Activated T-helper 1 cell treated with anti-CD3 and anti-CD28 coated beads, Interleukin-2, amount 50 U/mL, for 16 hours (primary cell): ENCODE measurements at places on chromosomes 2 and 18.
A peak's percentile ranks its signal among the peaks of the same experiment; 100 is the strongest.

GRCh38 chr2:59974051-59974766, 579.2 kb downstream of the BCL11A start:
- no peak for DNase-seq

GRCh38 chr18:57748770-57749603, 54.1 kb downstream of the ATP8B1 start:
- no peak for DNase-seq

DNA sequence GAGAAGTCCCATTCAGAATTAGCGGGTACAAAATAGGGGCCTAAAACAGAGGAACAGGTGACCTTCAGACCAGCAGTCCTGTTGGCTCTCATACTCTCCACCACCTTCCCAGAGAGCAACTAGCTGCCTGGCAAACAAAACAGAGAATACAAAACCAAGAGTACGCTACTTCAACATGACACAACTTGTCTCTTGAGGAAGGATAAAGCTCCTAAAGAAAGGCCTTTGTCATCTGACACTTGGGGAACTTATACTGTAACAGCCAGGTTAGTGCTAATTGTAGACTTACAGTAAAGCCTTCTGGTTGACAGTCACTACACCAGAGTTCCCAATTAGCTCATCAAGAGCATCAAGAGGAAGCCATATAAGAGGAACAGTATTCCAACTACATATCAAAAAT, 282.1 kb upstream of the NT5C1B start:
- no peak for DNase-seq

DNA sequence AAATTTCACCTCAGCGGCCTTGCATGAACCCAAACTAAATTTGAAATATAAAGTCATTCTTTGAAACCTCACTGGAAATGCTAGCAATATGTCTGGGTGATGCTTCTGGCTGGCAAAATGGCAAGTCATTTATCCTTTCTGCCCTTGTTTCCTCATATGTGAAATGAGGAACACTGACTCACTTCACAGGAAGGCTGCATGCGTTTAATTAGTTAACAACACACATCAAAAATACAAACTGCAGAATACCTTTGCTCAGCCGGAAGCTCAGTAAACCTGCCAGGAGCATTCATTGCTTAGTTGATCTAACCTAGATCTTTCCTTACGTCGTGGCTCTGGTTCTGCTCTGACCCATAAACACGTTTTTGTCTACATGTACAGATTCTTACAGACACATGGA, 214.2 kb upstream of the ACVR2A start:
- no peak for DNase-seq

DNA sequence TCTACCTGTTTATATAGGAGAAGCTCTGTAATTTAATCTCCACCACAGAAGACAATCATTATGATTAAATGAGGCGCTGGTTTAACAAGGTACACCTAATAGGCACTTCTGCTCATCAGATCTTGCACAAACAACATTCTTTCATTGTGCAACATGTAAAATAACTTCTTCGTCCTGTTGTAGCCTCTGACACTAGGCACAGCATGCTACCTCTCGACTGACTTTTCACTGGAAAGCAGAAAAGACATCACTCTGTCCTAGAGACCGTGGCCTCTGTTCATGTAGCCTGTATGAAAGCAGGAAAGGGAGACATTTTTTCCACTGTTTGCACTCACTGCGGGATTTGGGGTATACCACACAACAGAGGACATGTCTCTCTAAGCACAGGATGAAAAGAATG, 316.5 kb downstream of the IRS1 start:
- DNase-seq, result no peak

DNA sequence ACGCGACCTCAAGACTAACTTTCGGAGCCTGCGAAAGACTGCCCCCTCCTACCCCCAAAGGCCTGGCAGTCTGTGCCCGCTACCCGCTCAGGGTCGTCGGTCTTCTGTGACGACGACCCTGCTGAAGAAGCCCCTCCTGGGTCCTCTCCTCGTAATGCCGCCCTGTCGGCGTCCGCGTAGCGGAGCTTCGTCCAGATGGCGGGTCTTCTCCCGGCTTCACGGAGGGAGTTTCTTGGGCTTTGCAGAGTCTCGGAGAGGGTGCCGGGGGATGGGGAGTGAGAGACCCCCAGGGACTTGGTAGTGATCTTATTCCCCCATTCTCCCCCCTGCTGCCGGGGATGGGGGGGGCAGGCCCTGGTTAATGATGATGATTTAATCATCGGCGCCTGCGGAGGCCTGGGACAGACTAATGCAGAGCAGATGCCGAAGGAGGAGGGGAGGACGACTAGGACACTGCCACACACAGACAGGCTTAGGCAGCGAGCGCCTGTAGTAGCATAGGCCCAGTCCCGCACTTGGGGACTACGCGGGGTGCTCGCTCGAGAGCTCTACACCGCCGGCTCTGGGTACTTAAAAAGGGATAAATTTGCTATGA, 528 bp upstream of the PCGF1 start:
- no peak for DNase-seq

DNA sequence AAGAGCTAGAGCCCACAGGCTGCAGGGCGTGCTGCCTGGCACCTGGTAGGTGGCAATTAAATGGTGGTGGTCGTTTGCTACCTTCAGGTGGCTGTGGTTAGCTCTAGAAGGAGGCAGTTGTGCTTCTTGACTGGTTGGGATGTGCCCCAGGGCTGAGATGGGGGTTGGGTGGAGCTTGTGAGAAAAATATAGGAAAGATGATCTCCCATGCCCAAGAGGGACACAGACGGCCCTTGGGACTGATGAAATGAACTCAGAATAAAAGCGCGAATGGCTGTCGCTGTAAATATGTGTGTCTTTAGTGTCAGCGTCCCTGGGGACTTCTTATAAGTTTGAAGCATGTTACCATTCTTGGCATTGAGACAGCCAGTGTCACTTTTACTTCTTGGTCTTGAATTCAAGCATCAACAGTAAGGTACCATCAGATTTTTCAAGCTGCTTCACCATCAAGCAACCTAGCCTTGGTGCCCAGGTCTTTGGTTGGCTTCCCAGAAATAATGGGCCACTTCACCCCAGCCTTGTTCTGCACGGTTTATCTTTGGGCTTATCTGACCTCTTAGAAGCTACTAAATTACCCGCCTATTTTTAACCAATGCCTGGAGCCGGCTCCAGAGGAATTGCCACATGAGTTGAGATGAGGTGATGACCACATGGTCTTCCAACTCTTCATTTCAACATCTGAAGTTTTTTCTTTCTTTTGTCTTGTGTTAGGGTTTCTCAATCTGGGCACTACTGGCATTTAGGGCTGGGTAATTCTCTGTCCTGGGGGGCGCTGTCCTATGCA, 11.9 kb downstream of the LRRFIP1 start:
- DNase-seq, result no peak

- DNase-seq, result no peak
Observed at GRCh38 chr18:23861805-23862470, 152.6 kb upstream of the TTC39C start.

DNA sequence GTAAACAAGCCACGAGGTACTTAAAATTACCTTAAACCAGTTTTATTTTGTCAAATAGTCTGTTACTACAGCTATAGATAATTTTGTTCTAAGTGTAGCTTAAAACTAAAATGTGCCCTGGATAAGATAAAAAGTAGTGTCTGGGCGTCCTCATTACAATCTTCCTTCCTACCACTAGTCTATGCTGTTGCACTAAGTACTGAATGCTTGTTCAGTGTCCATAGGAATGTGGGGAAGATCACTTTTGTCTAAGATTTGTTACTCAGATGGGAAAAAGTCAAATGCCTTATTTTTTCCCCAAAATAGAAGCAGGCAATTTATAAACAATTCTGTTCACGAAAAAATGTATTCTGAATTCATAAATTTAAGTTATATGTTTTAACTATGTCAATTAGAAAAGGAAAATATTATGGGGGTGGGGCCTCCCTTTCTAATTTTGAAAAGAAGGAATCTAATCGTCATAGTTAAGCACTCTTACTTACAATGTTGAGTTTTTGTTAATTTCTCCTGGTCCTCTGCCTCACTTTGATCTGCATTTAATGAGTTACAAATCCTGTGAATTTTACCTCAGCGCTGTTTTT, 140.4 kb upstream of the VRK2 start:
- DNase-seq, result no peak

DNA sequence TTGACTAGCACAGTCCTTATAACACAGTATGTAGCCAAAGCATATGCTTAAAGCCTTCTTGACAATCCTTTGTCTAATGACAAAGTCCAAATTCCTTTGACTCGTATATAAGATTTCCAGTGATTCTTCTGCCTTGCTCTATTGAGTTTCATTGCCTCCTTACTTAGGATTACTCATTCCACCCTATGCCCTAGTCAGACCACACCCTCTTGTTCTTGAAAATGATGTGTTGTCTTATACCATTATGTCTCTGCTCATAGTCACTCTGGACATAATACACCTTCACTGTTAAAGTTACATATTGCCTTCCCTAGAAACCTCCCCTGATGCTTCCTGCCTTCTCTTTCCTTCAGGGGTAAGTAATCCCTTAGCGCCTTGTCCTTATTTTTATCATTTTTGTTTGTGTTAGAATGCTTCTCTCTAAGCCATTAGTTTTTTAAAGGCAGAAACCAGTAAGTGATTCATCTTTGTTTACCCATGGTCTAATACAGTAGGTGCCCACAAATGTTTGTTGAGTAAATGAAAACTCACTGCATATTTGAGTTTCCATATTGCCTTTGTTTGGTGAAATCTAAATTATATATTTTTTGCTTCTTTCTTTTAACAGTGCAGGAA, 19.3 kb downstream of the GPD2 start:
- DNase-seq, result no peak

GRCh38 chr18:2662990-2663389, 7.5 kb downstream of the SMCHD1 start:
- DNase-seq, result no peak

- DNase-seq, result no peak
Observed at GRCh38 chr2:219041252-219041651, at the start of gene CFAP65. Gene CFAP65, minus strand, starts transcription at chr2:219041516. Its CDS starts 2,468 bp downstream, at chr2:219039048.

DNA sequence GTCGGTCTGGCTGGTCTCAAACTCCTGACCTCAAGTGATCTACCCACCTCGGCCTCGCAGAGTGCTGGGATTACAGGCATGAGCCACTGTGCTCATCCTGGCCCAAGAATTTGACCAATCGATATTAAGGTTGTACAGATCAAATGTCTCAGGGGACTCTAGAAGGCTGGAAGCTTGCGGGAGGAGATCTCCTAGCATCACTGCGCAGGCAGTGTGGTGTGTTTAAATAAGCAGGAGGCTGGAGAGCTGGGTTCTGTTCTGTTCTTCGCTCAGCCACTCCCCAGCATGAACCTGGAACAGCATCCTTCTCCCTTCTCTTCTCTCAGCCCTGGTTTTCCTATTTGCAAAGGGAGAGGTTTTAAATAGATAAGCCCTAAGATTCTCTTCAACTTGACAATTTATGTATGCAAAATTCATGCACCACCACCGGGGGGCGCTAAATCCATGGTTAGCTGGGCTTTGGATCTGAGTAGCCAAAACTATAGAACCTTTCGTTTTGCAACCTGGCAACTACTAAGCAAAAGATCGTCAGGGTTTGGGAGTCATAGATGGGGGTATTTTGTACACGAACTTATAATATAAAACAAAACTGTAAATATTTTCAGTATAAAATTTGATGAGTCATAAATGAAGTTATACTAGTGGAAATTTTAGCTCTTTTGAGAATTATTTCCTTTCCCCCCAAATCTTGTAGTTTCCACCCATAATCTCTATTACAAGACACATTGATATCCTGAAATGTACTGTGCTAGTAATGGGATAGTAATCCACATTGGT, 60.6 kb downstream of the SLC16A14 start:
- DNase-seq, result peak; percentile 60

DNA sequence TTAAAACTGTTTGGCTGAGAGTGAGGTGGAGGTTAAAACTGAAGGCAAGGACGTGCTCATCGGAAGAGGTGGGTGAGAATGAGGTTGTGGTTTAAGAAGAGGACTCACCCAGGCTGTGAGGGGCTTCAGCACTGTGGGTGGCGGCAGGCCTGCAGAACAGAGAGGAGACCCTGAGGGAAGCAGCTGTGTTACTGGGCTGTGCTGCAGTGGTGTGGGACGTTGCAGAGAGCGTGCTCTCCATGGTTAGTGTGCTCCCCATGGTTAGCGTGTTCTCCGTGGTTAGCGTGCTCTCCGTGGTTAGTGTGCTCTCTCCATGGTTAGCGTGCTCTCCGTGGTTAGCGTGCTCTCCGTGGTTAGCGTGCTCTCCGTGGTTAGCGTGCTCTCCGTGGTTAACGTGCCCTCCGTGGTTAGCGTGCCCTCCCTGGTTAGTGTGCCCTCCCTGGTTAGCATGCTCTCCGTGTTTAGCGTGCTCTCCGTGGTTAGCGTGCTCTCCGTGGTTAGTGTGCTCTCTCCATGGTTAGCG, 68.5 kb upstream of the NFATC1 start:
- DNase-seq, result no peak

GRCh38 chr2:101809698-101810097, 112.2 kb downstream of the MAP4K4 start:
- DNase-seq, result no peak

DNA sequence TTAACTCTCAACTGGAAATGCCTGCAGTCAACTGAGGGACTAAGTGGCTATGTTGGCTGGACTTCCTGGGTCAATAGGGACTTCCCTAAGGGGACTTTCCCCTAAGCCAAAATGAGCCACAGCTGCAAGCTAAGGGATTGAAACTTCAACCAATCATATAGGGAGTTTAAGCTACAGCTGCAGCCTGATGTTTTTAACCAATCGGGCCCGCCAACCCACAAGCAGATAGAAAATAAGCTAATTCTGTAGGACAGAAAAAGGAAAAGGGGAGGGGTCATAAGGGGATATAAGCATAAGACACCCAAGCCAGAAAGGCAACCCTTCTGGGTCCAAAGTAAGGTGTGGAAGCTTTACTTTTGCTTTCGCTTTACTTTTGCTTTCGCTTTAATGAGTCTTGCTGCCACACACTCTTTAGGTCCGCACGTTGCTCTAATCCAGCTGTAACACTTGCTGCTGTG, 927.5 kb downstream of the ERBB4 start:
- DNase-seq, result no peak

DNA sequence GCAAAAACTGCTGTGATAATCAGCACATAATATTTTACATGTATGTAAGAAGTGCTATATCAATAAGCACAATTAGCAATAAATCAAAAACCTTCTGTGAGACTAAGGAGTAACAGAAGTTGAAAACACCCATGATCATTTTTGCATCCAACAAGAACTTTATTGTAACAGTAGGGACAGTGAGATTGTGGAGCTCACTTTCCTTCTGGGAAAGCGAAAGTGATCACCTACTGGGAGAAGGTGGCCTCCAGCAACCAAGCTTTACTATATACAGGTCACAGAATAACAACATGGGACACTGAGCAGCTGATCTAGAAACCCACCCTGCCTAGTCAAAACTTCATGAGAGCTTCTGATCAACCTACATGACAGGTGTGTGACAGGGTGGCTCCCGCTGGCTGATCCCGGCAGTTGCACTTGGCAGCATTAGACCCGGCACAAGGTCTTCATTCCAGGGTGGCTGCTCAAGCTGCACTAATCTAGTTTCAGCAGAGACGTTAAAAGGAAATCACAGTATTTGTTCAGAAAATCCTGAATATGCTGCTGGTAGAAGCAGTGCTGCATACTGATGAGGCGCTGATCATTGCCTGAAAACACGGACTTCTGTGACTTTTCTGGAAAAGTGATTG, 63.5 kb upstream of the ARL5A start:
- no peak for DNase-seq
